ENCODE measurements at places on chromosomes 2 and 18.

DNA sequence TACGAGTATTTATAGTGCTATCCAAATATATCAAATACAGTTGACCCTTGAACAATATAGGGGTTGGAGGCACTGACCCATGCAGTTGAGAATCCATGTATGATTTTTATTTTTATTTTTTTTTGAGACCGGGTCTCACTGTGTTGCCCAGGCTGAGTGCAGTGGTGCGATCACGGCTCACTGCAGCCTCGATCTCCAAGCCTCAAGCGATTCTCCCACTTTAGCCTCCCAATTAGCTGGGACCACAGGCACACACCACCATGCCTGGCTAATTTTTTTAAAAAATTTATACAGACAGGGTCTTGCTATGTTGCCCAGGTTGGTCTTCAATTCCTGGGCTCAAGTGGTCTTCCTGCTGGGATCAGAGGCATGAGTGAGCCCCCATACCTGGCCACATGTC lies 70.6 kb downstream of the GORASP2 start:
- DNase-seq = no peak

GRCh38 chr2:16680304-16680703 lies 14.7 kb upstream of the CYRIA start:
- DNase-seq = no peak

GRCh38 chr2:143632751-143633374 lies 503.6 kb downstream of the ARHGAP15 start:
- no peak for DNase-seq

DNA sequence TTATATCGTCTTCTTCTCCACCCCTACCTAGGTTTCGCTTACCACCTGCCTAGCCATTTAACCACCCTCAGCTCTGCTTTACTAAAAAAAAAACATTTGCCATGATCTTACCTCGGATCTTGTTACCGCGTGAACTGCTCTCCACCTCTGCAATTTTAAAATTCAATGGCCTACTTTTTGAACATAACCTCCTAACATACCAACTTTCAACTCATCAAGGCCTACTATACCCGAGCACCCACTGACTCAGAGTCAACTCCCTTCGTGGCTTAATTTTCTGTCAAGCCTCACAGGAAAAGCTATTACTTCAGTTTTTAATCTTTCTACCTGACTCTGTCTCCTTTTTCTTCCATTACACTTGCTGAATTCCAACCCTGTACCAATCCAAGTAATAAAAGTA lies 55.7 kb downstream of the ATAD2B start:
- no peak for DNase-seq

GRCh38 chr18:1104181-1104881 lies 199.7 kb downstream of the ADCYAP1 start:
- DNase-seq = no peak

DNA sequence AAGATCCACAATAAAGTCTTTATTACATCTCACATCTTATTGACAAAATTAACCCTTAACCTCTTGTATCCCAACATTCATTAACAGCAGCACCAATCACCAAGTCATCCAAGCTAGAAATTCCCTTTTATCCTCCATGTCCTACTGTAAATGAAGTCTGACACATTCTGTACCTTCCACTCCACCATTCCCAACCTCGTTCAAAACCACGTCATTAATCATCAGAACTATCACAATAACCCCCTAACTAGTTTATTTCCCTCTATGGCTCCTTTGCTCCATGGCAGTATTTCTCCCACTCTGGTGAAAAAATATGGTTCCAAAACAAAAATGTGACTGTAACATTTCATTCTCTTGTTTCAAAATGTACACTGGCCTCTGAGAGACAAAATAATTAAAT lies 1626.2 kb downstream of the LRP1B start:
- DNase-seq = no peak

DNA sequence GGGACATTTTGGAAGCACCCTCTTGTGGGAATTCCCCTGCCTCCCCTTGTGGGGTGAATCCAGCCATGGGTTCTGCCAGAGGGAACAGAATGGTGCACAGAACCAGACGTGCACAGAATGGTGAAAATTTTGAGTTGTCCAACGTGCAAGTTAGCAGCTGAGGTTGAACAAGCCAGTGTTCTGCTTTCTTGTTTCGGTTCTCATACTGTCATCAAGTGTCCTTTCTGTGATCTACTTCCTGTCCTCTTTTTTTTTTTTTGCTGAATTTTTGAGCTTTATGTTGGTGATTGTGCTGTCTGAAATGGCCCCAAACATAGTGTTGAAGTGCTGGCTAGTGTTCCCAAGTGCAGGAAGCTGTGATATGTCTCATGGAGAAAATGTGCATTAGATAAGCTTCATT lies 21.5 kb upstream of the REEP1 start:
- no peak for DNase-seq

DNA sequence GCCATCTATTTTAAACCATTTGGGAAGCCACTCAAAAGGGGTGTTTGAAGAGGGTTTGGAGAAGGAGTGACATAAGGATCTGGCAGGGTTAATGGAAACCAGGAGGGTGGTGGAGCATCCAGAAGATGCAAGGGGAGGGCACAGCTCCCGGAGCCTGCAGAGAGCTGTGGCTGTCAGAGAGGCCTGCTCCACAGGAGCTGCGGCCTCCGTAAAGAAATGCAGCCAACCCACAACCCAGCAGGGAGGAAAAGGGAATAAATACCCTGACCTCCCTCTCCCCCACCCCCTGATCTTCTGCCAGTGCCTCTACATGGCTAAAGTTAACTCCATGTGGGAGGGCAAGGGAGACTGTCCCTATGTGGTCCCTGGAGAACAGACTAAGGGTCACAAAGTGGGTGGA lies 567.1 kb upstream of the POU3F3 start:
- DNase-seq = no peak

DNA sequence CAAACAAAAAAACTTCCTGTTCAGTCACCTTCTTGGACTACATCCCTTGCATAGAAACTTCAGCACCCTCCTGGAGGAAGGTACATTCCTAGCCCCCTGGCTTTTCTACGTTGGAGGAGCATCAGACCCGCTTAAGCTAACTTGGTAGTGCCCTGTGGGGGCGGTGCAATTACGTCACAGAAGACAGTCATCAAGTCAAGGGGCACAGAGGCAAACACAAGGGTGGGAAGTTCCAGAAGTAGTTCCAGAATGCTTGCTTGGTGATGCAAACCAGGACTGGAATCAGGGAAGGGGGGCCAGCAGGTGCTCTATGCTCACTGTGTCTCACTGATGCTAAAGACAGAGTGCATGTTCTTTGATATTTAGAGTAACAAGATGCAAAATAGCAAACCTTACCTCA lies 15.2 kb upstream of the AGFG1 start:
- DNase-seq = no peak

DNA sequence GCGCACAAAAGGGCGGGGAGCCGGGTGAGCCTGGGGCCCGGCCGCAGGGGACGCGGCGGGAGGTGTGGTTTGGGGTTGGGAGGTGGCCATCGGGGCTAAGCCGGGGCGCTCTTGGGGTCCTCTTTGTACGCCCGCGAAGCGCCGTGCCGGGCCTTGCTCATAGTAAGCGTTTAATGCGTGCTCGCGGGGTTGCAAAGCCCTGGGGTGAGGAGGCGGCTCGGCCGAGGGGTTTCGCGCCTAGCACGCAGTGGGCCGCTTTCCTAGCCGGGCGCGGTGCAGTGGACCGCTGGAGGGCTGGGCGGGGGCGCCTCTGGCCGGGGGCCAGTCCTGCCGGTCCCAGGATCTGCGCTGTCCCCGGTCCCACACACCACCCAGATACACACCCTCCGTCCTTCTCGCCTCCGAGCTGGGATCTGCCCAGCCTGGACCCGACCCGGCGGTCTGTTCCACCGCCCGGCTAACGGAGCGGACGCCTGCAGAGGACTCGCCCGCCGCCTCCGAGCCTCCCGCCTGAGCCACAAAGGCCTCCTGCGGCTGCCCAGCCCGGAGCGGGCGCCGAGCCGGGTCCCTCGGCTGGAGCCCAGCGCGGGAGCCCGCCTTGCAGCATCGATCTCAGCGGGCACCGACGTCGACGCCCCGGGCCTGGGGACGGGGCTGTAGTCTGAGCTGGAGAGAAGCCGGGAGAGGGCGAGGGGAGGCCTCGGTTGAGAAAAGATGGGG lies 564 bp downstream of the DPYSL5 start:
- DNase-seq = no peak

DNA sequence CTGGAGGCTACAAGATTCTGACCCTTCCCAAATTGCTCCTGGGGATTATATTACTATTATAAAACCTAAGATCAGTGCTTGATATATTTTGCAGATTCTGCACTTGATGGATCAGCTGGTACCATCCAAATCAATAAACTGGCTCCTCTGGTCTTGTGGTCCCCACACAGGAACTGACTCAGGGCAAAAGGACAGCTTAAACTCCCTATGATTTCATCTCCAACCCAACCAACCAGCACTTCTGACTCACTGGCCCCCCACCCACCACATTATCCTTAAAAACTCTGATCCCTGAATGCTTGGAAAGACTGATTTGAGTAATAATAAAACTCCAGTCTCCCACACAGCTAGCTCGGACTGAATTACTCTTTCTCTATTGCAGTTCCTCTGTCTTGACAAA lies 82.1 kb downstream of the TMEM163 start:
- DNase-seq = no peak

DNA sequence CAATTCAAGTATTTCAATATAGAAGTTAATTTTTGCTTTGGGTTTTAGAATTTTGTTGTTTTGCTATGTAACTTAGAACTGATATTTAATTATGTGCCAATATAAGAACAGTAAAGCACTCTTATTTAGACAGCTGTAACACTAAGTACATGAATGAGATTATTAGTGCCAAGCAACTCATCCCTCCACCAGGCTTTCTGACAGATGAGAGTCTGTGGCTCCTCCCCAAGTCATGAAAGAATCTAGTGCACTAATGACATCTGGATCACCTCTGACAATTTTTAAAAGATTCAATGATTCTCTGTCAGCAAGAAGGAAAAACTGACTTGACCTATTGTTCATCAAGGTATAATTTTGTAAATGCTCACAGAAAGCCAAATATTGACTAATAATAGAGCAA lies 67.8 kb downstream of the TMEFF2 start:
- DNase-seq = no peak

DNA sequence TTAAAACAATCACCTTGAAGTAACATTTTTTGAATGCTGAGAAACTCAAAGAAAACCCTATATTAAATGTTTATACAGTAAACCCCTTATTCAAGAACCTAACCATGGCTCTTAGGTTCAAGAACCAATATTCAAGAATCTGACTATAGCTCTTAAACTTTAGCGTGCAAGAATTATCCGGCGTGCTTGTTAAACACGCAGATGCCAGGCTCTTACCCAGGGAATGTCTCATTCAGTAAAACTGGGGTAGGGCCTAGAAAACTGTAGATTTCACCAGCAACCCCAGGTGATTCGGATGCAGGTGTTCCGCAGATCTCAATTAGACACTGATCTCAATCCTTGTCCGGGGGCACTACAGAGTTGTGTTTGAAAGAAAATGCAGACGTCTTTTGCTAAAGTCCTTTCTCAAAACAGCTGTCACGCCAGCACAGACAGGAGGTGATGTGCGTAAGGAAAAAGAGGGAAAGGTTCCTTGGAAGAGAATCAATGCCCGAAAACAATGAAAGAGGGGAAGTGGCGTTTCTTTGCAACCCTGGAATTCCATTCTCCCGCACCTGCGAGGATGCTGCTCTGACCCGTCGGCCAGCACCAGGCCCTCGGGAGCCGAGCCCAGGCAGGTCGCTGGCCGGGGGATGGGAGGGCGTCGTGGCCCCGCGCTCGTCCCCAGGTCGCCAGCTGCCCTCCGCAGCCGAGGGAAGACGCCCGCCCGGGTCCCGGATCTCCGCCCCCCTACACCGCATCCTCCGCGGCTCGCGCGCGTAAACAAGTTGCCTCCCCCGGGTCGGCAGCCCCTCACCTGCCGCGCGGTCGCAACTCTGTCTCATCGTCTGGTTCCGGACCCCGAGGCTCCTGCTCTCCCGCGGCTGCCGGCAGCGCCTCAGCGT lies 851 bp downstream of the EIF2AK3 start:
- no peak for DNase-seq

DNA sequence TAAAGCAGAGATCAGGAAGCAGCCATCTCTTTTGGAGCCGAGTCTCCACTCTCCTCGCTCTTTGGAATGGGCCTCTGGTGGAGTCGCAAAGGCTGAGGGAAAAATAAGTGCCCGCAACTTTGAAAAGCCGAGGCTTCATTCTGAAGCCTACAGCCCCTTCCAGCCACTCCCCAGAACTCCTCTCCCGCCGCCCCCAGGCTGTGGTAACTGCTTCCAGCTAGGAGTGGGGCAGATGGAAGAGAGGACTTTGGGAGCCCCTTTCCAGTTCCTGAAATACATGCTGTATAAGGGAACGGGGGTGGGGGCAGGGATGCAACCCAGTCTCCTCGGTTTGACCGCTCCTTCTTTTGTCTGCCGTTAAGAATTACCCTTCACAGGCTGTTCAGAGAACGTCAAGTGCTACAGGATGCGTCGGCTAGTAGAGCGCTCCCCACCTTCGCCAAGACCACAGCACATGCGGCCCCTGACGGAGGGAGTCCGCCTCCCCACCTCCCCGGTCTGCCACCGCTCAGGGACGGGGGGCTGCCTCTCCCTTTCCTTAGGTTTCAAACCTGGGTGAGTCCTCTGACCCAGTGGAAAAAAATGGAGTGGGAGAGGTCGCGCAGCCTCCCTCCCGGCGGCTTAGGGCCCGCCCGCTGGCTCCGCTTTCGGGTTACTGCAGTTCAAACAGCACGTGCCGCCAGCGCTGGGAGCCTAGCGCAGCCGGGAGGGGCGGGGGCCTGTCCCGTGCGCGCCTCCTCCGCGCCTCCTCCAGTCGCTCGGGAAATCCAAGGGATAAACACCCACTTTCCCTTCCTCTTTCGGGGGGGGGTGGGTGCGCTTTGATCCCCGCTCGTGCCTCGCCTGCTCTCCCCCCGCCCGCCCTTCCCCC lies 4.9 kb downstream of the CYP26B1 start:
- no peak for DNase-seq

DNA sequence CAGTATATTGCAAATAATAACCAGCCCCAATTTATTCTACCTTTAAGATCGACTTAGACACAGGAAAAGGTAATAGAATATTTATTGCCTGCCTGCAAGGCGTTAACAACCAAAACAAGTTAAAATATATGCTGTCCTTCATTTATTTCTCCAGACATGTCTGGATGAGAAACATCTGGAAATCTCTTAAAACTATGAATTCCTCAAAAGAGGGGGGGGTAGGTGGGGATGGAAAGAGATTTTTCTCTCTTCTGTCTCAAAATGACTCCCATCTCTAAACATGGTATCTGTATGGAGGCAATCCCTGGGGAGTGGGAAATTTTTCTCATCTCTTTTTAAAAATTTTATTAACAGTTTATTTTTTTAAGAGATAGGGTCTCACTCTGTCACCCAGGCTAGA lies 113.0 kb downstream of the CDH2 start:
- DNase-seq = no peak

GRCh38 chr2:221810245-221810644 lies 238.1 kb upstream of the EPHA4 start:
- no peak for DNase-seq
